ENCODE measurements at places on chromosomes 11 and 22.

- peak; percentile 69 for DNase-seq
Observed at GRCh38 chr22:22111267-22111751, 128.7 kb upstream of the TOP3B start.

GRCh38 chr11:64894812-64895452 is 16.5 kb upstream of the EHD1 start:
- no peak for DNase-seq

DNA sequence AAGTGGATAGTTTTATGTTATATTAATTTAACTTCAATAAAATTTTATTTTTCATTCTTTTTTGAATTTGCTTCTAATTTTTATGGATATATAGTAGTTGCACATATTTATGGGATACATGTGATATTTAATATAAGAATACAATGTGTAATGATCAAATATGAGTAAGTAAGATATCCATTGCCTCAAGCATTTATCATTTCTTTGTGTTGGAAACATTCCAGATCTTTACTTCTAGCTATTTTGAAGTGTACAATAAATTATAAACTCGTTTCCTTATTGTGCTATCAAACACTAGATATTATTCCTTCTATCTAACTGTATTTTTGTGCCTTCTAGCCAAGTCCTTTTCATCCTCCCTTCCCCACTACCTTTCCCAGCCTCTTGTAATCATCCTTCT is 17.0 kb downstream of the EXPH5 start:
- DNase-seq: no peak

GRCh38 chr11:34223021-34223813 is 117.8 kb downstream of the NAT10 start:
- DNase-seq: no peak

DNA sequence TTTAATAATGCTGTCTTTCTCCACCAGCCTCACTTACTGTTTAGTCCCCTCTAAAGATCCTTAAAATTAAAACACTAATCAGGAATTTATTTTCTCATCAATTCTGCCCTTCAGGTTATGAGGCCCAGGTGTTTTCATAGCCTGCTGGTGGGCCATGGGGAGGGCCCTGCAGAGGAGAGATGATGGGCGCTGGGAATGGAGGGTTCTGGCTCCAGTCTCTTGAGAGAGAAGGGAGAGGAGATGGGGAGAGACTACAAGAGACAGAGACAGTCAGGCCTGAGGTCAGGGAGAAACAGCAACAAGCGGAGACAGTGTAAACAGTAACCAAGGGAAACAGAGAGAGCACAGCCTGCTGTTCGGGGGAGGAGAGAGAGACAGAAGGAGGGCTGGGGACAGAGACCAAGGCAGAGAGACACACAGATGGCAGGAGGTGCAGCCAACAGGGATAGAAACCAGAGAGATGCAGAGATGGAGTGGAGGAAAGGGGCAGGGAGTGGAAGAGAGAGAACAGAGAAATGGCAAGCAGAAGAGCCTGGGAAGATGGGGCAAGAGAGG is 187.3 kb upstream of the SYT13 start:
- no peak for DNase-seq

DNA sequence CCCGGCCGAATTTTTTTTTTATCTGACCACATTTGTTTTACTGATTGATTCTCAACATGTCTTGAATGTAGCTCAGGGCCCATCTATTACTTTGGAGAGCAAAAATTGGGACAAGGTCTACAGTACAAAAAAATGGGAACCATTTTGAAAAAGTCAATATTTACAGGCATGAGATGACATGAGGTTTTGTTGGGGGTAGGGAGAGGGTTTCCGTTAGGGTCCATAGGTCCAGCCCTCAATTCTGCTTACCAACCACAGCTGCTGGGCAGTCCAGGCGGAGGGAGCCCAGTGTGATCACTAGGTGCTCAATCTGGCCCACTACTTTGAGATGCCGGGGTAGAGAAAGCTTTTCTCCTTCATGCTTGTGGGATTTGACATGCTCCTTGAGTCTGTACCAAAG is 18.3 kb downstream of the NRIP3 start:
- DNase-seq: no peak

- DNase-seq: no peak
Observed at GRCh38 chr22:24518228-24518627, 23.1 kb downstream of the UPB1 start.

- DNase-seq: no peak
Observed at GRCh38 chr22:44586351-44586990, 88.4 kb upstream of the RTL6 start.

GRCh38 chr11:122491509-122491908 is 164.0 kb upstream of the UBASH3B start:
- no peak for DNase-seq

- no peak for DNase-seq
Observed at GRCh38 chr22:23285734-23286133, 105.4 kb downstream of the BCR start.

DNA sequence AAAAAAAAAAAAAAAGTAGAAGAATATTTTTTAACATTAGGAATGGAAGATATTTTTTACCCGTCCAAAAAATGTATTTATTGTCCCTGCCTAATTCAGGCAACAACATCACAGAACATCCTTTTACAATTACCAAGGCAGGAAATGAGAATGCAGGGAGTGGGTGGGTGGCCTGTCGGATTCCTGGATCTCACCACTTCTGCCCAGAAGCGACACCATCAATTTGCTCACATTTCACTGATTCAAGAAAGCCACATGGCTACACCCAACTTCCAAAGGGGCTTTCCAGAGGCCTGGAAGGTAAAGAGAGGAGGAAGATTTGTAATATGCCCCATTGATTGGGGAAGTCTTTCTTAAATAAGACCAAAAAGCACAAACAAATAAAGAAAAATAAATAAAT is 93.8 kb upstream of the CLPB start:
- no peak for DNase-seq

DNA sequence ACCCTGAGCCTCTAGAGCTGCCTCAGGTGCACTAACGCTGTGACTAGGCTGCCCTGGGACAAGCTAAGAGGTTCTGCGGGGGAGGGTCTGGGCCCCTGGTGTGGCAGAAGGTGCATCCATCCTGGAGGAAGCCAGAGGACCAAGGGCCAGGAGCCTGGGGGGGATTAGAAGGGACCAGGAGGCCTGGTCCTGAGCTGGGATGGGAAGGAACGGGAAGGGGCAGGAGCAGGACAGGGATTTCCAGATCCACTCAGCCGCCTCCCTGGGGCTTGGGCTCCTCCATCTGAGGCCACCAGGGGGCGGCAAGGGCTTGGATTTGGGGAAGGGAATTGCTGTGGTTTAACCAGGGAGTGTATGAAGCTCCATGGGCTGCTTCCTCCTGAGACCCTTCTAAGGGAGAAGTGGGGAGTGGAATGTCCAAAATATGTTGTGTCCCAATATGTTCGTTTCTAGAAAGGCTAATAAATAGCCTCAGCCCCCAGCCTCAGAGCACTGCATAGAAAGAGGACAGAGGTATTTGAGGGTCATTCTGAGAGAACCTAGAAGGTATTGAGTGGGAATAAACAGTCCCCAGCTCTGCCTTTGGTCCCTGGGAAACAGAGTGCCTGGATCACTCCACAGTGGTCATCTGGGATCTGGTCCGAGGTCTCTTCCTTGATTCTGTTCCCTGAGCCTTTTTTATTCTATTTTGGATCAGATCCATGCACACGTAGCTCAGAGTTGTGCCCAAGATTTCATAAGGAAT is 17.4 kb upstream of the PRAME start:
- DNase-seq: peak; percentile 58

- no peak for DNase-seq
Observed at GRCh38 chr22:43488031-43488866, 76.4 kb downstream of the MPPED1 start.

DNA sequence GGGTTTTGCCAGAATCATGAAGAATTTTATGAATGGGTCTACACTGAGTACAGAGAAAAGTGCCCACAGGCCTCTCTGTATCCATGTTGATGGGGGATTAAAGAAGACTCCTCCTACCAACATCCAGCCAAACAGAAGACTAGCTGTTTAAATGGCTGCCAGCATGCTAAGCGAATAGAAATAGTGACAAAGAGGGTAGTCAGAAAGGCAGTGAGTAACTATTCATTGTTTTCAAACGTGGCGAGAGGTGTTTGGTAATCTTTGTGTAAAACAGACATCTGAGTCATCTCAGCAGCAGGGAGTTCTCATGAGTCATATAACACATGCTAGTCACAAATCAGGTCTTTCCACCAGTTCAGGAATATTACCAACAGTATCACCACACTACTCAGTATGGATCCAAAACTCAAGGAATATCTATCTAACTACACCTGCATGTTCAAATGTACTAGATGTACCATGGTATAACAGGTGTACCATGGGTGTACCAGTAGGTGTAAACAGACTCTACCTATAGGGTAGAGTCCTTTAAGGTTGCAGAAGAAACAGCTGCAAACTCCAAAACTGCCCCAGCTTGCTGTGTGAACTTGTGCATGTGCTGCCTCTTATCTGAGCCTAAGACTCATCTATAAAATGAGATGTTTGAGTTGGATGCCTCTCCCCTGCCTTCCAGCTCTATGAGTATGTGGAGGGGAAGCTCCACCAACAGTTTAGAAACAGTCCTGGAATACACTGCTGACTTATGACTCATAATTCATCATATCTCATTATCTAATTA is 82.0 kb downstream of the SLC1A2 start:
- peak; percentile 45 for DNase-seq

DNA sequence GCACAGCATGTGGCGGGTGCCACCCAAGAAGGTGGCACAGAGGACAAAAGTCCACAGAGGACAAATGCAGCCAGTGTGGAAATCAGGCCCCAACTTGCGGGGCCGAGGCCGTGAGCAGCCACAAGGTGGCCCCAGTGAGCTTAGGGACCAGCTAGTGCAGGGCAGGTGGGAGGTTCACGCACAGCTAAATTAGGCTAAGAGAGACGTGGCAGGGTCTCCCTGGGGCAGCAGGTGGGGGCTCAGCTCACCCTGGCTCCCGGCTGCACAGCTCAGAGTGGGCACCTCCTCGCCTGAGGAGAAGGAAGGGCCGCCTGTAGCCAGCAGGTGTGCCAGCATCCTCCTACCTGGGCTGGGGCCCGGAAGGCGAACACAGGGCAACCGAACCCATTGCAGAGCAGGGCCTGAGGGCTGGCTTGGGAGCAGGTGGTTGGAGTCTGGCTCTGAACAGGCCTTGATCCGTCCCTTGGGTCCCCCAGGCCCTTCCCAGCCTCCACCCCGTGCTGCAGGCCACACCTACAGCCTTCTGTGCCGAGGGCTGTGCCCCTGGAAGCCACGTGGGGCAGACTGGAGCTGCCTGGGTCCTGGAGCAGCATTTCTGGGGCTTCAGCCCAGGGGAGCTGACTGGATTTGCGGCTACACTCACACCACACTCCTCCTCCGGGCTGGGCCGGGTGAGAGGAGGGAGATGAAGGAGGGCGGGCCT is 26.1 kb upstream of the CELSR1 start:
- DNase-seq: peak; percentile 89

DNA sequence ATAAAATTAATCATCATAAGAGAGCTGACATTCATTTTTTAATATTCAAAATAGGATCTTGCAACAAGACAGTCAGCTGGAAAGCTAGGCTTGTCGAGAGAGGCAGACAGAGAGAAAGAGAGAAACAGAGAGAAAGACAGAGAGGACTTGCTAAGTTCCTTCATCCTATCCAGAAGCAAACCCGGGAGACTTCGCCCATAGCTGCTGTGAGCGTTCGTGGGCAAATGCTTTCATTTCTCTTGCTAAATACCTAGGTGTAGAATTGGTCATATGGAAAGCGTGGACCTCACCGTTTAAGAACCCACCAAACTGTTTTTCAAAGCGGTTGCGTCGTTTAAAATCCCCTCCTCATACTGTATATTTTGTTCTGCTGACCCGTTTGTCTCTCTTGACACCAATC is 25.3 kb upstream of the KRTAP5-6 start:
- no peak for DNase-seq

DNA sequence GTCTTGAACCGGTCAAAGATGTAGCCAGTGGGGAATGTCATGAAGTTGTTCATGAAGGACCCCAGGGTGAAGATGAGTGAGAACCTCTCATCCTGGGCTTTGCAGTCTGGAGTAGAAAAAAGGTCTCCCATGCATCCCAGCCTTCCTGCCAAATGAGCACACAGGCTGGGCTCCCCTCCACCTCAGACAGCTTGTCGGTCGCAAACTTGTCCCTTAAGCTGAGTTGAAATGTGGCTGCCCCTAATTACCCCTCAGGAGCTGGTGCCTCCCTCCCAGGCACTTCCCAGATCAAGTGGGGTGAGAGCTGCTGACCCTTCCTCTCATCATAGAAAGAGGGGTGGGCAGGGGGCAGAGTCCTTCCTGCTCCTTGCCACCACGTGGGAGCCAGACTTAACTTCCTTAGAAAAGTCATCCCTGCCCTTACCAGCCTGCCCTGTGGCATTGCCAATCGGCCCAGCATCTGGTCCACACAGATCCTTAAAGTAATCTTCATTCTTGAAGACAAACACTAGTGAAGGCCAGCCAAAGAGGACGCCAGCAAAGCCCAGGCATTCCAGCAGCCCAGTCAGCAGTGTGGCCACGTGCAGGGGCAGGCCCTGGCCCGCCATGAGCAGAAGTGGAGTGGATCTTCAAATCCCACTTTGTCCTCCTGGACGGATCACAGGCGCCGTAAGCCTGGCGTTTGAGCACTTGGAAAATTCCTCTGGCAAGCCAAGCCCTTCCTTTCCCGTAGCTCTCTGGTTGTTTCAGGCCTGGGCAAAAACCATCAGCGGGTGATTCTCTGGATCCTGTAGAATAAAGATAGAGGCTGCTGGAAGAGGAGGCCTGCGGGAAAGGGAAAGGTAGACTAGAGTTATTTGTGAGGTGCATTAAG is 1.1 kb downstream of the SLC43A3 start:
- peak; percentile 31 for DNase-seq

- DNase-seq: no peak
Observed at GRCh38 chr11:69454018-69454417, 27.4 kb upstream of the LINC01488 start.

- DNase-seq: no peak
Observed at GRCh38 chr11:106395716-106396349, 318.4 kb downstream of the AASDHPPT start.

DNA sequence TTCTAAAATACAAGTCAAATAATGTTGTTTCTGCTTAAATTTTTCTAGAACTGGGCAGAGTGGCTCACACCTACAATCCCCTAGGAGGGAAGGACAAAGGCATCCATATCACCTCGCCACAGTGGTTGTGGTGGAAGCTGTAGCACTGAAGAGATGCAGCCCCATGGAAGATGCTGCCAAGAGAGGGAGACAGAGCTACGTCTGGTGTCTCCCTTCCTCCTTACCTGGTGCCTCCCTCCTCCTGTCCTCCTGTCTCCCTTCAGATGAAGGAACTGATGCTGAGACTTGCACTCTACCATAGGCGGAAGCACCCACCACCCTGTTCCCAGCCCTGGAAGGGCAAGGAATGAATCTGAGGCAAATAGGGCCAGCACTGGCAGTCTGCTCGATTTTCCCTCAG is 22.3 kb downstream of the MMP27 start:
- no peak for DNase-seq

GRCh38 chr11:19345519-19345847 is 104.7 kb upstream of the E2F8 start:
- DNase-seq: peak; percentile 2

- no peak for DNase-seq
Observed at GRCh38 chr11:69249311-69250185, 44.4 kb upstream of the MYEOV start.

DNA sequence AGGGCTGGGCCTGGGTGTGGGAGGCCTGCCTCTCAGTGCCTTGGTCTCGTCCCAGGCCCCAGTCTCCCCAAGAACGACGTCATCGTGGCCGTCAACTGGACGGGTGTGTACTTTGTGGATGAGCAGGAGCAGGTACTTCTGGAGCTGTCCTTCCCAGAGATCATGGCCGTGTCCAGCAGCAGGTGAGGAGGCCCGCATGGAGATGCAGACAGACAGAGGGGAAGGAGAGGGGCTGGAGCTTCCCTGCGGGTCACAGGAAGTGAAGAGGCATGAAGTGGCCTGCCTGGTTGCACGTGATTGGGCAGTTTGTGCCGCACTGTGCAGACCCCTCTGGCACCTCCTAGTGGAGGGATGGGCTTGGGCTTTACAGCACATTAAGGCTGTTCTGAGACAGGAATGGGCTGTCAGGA is 70.4 kb downstream of the MYO7A start:
- peak; percentile 61 for DNase-seq
